ENCODE measurements at places on chromosomes 7 and 10. TPM values are rescaled to one million over a fixed set of nuclear protein-coding genes. Genes with fewer than 3 reads are reported as not detected.
A peak's percentile ranks its signal among the peaks of the same experiment; 100 is the strongest.

Gene AGMO
- polyA plus RNA-seq = 0.03 TPM

Gene FEZF1
- 0.04 TPM for polyA plus RNA-seq

Gene OR9A2
- not detected for polyA plus RNA-seq

Gene NCOA4
- polyA plus RNA-seq = 40.5 TPM

Gene MOGAT3
- not detected for polyA plus RNA-seq

Gene HTR5A
- not detected for polyA plus RNA-seq

Gene ST8SIA6
- 1.8 TPM for polyA plus RNA-seq

- no peak for DNase-seq
Observed at GRCh38 chr7:82056282-82056681, 286.4 kb upstream of the HGF start.

- DNase-seq = no peak
Observed at GRCh38 chr7:149067869-149068268, 22.6 kb downstream of the ZNF786 start.

- peak; percentile 58 for DNase-seq
Observed at GRCh38 chr7:2680792-2681490, 7.1 kb upstream of the AMZ1 start.

DNA sequence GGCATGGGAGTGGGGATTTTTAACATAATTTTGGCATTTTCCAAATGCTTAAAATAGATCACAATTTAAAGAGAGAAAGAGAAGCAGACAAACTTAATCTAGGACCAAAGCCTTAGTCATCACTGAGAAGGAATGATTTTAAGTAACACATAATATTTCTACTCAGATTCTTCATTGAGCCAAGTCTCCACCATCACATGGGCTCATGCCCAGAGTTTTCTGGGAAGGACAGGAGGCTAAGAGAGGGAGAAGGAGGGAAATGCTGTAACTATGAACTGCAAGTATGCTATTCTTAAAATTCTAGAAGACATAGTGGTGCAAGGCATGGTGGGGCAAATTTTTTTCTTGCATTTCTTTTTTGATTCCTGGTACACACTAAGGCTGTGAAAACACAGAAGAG lies 23.8 kb upstream of the UBE2D1 start:
- peak; percentile 66 for DNase-seq

GRCh38 chr7:133789974-133790373 lies 337.2 kb upstream of the LRGUK start:
- DNase-seq = no peak

DNA sequence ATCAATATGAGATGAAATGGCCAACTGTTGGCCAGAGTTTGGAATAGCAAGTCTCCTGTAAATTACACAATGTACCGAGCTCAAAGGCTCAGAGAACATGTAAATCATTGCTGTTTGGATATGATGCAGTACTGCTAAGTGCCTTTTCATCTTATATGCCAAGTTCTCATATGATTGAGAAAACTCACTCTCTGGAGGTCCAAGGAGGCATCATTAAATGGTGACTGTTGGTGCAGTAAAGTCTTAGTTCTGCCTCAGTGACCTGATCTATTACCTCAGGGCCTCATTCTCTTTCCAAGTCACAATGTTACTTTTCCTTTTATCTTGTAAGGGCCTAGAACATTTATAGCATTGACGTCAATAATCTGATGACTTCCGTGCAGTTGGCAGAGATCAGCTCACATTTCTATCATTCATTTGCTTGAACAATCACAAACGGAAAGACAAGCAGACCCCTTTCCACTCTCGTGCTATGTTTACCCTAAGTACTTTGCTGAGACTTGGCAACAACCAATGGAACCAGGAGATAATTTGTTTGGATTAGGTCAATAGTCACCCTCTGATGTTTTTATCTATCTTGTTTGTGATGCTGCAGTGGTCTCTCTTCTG lies 32.6 kb upstream of the PDK4 start:
- DNase-seq = peak; percentile 37

GRCh38 chr7:98142658-98143057 lies 36.0 kb downstream of the LMTK2 start:
- DNase-seq = no peak

- no peak for DNase-seq
Observed at GRCh38 chr10:121449482-121449924, 148.7 kb downstream of the FGFR2 start.

DNA sequence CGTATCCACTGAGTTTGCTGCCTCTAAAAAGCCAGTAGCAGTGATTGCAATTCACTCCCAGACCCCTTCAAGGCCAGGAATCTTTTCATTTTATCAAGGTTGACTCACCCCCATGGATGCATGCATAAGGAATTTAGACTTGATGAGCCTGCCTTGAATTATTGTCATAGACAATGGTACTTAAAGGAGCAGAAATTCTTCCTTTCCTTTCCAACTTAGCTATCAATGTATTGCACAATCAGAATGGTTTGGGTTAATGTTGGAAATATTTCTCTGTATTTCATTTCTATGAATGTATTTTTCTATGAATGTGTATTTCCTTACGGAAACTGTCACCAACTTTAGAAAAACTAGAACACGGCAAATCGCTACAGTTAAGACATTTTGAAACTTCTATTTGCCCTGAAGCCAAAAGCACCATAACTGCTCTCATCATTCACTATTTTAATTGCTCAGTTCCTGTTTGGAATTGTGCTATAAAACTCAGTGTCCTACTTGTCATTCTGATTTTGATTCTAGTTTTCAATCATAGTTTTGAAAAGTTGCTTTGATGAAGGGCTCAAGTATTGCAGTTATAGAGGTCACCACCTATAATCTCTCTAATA lies 355.7 kb upstream of the AKR1E2 start:
- DNase-seq = no peak

DNA sequence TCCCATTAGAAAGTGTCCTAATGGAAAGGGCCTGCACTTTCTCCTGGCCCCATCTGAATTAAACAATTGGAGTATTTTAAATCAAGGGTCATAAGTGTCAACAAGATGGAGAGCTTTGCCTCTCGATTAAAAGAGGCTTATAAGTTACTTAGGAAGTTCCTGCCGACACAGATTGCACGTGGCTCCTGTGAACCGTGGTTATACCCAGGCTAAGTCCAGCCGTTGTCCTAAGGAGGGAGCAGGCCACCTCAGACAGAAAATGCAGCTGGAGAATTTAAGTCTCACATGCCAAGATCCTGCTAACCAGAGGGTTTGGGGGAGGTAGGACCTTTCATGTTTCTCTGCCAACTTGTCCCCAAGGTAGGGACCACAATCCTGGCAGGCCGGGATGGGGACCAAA lies 626.5 kb upstream of the GALNT17 start:
- DNase-seq = no peak

DNA sequence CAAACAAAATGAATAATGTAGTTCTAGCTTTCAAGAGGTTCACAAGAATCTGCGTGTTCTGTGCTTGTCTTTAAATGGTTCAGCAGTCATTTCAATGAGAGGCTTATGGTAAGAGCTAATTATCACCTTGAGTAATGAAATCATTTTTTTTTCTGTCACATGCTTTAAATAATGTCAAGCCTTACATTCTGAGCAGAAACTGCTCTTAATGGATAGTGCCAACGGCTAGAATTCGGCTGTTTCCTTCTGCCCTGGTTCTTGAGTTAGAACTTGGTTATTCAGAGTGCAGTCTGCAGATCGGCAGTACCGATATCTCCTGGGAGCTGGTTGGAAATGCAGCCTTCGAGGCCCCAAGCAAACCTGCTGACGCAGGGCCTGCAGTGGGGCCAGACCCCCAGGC lies 316.2 kb downstream of the CAMK1D start:
- DNase-seq = no peak

- DNase-seq = peak; percentile 31
Observed at GRCh38 chr7:69243016-69243415, 355.3 kb upstream of the AUTS2 start.

- no peak for DNase-seq
Observed at GRCh38 chr7:93856323-93856722, 34.2 kb downstream of the TFPI2 start.

DNA sequence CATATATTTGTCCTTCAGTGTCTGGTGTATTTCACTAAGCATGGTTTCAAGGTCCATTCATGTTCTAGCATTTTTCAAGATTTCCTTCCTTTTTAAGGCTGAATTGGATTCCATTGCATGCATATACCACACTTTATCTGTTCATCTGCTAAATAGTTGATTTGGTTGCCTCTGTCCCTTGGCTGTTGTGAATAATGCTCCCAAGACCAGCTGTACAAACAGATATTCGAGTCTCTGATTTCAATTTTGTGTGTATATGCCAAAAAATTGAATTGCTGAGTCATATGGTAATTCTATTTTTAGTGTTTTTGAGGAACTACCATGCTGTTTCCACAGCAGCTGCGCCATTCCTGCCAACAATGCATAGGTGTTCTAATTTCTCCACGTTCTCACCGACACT lies 216.4 kb downstream of the NRG3 start:
- no peak for DNase-seq

DNA sequence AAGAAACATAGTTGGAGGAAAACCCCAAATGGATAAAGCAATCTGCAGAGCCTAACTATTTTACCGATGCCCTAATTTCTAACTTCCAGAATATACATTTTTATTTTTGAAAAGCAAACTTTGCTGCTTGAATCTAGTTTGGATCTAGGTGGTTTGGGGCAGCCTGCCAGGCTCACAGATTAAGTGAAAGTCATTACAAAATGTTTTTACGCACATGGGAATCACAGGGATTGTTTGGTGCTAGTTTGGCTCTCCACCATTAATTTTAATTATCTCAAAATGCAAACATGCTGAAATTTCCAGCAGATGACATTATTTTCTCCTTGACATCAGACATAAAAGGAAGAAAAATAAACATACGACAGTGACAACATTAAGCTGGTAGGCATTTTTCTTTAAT lies 166.7 kb upstream of the INHBA start:
- DNase-seq = no peak

DNA sequence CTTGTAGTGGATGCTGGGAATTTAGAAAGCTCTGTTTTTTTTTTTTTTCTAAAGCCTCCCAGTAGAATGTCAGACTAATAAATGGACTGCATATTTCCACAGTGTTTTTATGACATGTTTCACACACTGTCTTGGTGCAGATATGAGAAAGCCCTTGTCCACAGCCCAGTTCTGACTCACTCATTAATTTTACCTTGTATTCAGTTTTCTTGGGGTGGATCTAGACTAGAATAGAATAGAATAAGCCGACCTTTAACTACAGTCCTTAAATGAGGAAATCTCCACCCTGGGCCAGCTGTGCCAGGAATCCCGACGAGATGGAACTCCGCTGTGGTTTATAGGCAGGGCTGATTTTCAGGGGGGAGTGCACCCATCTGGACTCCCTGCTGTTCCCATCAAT lies 274.7 kb downstream of the NRG3 start:
- no peak for DNase-seq

DNA sequence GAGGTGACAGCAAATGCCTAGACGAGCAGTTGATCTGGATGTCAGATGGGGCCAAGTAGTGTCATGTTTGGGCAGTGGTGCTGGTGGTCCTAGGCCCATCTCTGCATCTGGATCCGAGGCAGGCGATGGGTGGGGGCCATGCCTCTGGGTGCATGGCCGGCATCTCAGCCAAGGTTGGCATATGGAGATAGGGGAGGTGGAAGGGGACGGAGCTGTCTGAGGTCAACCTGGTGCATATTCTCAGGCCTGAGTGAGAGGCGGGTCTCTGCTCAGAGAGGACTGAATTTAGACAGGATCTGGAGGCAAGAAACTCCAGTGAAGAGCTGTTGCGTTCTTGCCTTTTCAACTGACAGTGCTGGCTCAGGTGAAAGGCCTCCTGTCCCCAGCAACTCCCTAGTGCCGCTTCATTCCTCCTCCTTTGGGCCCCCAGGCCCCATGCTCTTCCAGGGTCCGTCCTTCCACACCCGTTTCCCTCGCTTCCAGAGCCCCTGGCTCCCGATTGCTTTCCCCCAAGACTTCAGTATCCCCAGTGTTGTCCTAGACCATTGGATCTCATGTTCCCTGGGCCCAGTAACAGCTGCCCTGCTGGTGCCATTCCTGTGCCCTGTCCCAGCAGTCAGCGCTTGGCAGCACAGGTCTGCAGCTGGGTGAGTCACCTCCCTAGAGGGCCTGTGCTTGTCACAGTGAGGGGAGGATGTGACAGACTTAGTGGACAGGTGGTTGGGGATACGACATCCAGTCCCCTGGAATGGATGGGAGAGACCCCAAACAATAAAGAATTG lies 32.6 kb downstream of the GBX1 start:
- DNase-seq = peak; percentile 7

GRCh38 chr10:130958981-130959751 lies 352.4 kb downstream of the TCERG1L start:
- no peak for DNase-seq

GRCh38 chr10:121664671-121665070 lies 66.4 kb upstream of the FGFR2 start:
- no peak for DNase-seq

DNA sequence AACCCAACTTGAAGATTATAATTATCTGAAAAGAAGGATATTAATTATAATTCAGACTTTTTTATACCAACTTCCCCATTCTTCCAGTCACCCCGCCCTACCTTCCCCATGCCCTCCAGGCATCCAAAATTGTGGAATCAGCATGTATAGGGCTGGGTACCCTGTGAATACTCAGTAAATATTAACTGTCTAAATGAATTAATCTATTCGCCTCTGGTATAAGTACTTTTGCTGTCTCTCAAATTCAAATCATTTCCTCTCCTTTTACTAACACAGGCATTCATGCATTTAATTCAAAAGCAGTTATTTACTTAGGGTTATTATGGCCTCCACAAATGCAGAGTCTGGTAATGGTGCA lies 26.5 kb upstream of the GOT1 start:
- DNase-seq = no peak

GRCh38 chr7:3200504-3200903 lies 100.5 kb upstream of the SDK1 start:
- no peak for DNase-seq

- peak; percentile 55 for DNase-seq
Observed at GRCh38 chr10:111360260-111360925, 283.6 kb downstream of the ADRA2A start.

- DNase-seq = no peak
Observed at GRCh38 chr7:30136743-30137485, 2.1 kb downstream of the MTURN start.

DNA sequence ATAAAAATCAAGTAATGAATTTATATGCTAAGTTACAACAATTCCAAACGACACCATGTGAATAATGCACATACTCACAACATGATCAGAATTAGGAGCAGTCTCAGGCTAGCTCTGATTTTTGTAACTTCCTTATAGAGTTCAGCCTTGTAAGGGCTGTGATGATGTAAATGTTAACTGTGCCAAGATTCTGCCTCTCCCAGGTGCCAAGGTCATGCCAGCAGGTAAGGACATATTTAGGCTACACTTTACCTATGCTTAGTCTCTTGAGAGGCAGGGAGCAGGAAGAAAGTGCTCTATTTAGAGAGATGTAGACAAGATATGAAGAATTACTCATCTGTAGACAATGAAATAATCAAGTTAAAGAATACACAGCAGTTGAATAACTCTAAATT lies 53.6 kb upstream of the AGR3 start:
- no peak for DNase-seq
